ENCODE measurements at places on chromosomes 5 and 9. TPM values are rescaled to one million over a fixed set of nuclear protein-coding genes. Genes with fewer than 3 reads are reported as not detected.
A peak's percentile ranks its signal among the peaks of the same experiment; 100 is the strongest.

DNA sequence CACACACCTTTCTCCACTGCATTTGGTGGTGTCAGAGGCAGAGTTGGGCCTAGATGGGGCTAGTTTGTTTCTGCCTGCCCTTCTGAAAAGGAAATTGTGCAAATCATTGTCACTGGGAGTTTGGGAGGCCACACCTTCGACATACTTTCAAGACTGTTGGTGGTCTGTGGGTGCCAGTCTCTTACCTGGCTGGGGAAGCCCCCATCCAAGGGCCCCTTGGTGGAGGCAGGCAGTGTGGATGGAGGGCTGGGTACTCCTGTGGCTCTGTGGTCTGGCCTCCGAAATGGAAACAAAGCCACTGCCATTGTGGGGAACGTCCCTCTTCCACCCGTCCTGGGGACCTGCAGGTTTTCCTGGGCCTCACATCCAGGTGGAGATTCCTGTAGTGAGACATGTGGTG lies 10.9 kb upstream of the PHYHD1 start:
- no peak for DNase-seq

DNA sequence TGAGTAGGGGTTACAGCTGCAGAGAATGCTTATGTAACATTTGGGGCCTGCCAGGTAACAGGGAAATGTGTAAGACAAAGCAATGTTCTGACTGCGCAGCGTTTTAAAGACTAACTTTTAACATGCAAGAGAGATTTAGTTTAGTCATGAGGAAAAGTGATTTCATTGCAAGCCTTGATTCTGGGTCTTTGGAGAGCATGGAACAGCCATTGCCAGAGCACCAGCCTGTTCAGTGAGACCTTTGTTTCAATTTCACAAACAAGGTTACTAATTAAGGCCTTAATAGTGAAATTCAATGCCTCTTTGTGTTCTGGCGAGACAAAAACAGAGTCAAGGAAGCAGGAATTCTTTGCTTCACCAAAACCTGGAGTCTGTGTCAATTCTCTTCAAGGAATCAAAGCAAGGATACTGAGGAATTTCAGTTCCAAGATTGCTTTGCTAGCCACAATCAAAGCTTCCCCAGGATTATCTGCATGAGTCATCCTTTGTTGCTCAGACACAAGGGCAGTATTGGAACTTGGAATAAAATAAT lies 14.4 kb downstream of the CKMT2 start:
- DNase-seq: peak; percentile 31

GRCh38 chr5:60163762-60164161 lies 270.2 kb upstream of the PDE4D start:
- no peak for DNase-seq

DNA sequence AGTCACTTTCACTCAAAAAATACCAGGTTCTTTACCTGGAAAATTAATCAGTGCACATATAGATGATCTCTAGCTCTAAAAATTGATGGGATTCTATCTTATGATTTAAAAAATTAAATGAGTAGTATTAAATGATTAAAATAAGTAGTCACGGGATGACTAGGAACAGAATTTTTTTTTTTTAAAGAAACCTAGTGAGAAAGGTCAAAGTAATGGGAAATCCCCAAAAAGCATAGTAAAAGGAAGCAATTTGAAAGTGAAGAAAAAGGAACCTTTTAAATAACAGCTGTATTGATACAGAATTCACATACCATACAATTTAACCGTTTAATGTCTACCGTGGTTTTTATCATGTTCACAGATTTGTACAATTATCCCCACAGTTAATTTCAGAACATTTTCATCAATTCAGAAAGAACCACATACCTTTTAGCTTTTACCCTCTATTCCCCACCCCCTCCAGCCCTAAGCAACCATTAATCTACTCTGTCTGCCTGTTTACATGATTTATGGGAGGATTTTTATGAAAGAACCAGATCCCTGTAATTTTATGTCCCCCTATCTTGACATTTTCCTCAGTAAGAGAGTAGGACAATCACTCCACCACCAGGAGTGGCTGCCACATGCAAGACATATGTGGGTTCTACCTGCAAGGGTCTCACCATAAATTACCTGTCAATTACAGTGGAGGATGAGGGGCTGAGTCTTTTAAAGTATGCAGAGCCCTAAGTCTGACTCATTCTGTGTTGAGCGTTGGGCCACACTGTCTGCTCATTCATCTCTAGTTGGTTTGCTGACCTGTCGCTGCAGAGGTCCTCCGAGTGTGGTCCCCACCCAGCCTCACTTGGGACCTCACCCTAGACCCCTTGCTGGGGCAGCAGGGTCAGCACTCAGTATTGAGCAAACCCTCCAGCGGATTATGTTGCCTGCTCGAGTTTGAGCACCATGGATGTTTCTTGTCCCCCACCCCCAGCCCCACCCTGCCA lies 16.0 kb downstream of the ANKRD33B start:
- DNase-seq: no peak

GRCh38 chr5:62283861-62284260 lies 22.1 kb upstream of the KIF2A start:
- DNase-seq: no peak

DNA sequence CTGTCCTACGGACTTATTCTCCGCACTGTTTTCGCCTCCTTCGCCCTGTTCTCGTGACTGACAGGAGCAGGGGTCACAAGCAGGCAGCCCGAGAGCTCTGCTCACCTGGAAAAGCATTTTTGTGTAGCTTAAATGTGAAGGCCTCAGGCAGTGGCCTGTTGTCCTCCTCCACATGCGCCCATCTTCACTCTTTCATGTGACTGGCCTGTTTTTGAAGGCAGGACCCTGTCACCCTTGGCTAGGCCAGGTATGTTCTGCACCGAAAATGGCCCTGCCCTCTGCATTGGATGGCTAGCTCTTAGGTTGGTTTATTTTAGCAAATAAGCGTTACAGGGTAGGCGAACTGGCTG lies 614 bp upstream of the CPLANE1 start:
- no peak for DNase-seq

DNA sequence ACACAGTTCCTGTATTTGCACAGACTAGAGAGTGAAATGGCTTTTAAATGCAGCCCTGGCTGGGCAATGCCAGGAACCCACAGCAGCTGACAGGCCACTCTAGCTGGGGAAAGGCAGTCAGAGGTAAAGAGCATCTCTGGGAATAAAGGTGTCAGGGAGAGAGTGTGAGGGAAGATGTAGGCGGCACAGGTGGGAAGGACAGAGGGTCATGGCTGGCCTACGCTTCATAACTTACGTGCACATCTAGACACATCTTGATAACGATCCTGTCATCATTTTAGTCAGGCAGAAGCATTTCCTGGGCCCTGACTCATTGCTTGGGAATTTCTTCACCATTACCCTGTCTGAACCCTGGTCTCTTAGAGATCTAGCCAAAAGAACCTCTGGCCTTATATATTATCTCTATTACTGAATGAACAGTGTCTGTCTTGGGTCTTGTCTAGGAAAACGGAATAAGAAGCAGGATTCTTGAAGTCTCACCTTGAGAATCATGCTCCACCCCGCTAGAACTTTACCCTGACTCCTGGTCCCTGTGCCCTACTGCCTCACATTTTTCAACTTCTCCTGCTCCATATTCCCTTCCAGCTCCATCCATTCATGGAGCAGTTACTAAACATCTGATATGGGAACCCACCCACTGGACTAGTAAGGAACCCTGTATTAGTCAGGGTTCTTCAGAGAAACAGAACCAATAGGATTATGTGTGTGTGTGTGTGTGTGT lies 106.4 kb upstream of the ELL2 start:
- DNase-seq: peak; percentile 90

- no peak for DNase-seq
Measured at GRCh38 chr9:70746760-70747159, 332.3 kb upstream of the KLF9 start.

DNA sequence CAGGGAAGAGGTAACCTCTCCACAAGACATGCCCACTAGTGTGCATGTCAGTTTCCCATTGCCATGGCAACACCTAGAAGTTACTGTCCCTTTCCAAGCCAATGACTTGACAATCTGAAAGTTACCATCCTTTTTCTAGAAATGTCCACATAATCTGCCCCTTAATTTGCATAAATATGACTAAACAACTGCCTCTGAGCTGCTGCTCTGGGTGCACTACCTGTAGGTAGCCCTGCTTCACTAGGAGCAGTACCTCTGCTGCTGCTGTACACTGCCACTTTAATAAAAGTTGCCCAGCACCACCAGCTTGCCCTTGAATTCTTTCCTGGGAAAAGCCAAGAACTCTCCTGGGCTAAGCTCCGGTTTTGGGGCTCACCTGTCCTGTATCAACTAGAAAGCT lies 392.4 kb downstream of the NTRK2 start:
- DNase-seq: no peak

- no peak for DNase-seq
Measured at GRCh38 chr5:65818592-65818991, 96.6 kb downstream of the NLN start.

DNA sequence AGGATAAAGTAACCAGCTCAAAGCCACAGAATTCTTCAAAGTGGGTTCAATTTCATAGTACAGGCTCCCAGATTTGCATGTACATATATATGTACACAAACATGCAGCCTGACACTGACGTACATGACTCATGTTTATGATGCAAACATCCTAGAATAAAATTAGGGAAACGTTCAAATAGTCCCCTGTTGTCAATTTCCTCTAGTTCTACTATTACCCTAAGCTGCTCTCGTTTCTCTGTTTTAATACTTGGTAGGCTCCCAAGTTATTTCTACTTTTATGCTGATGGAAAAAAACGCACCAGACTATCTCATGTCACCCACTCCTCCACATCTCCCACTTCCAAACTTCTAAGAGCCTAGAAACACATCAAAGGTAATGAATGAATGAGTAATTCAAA lies 229.7 kb downstream of the EPB41L4A start:
- no peak for DNase-seq

DNA sequence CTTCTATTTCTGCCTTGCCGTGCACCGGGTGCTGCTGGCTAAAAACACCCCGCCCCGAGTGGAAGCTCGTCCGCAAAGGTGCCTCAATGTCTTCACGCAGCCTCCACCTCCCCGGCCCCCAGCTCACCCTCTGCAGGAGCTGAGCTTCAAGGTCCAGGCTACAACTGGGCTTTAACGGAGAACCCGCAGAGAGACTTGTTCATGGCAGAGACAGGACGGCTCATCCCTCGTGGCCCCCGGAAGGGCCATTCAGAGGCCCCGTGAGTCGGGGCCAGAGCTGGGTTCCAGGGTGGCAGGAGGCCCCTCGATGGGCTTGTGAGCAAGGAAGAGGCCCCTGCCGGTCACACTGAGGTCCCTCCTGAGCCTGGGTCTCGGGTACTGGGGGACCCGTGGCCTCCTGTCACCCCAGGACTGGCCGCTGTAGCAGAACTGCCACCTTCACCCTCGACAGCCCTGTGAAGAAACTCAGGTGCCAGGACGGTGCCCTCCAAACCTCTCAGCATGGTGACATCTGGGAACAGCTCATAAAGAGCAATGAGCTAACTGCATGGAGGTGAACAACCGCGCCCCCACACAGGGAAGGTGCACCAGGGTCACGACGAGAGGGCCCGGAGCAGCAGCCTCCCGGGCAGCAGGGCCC lies 58.0 kb upstream of the UBAC1 start:
- DNase-seq: no peak

- DNase-seq: no peak
Measured at GRCh38 chr5:87827539-87827938, 414.8 kb upstream of the CCNH start.

DNA sequence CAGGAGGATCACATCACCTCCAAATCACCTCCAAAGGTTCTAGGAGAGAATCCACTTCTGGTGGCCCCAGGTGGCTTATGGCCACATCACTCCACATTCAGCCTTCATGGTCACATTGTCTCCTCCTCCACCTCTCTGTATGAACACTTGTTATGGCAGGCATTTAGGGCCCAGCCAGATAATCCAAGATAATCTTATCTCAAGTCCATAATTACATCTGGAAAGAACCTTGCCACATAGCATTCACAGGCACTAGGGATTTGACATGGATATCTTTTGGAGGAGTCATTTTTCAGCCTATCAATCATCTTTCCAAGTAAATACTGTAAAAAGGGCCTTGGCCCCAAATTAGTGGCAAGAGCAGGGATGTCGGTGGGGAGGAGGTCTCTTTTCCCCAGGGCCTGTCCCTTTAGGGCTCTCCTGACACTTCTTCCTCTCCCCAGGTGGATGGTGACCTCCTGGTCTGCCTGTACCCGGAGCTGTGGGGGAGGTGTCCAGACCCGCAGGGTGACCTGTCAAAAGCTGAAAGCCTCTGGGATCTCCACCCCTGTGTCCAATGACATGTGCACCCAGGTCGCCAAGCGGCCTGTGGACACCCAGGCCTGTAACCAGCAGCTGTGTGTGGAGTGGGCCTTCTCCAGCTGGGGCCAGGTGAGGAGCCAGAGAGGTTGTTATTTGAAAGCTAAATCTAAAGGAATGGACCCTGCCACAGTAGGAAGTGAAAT lies 140.9 kb downstream of the SAXO1 start:
- no peak for DNase-seq

DNA sequence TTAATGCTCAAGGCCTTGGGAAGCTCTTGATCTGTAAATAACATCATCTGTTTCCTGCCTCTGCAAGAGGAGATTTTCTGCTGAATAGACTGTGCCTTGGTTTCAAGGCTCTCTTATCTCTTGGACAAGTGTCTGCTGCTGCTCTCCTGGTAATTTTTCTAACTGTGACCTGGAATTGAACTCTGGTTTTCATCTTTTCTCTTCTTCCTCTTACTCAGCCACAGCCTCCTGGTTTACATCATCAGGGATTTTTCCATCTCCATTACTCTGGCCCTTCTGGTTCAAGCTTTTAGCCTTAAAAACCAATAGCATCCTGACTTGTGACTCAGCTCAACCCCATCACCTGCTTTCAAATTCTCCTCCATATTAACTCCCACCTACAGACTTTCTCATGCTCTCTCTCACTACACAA lies 49.6 kb upstream of the ITGA1 start:
- DNase-seq: peak; percentile 5

DNA sequence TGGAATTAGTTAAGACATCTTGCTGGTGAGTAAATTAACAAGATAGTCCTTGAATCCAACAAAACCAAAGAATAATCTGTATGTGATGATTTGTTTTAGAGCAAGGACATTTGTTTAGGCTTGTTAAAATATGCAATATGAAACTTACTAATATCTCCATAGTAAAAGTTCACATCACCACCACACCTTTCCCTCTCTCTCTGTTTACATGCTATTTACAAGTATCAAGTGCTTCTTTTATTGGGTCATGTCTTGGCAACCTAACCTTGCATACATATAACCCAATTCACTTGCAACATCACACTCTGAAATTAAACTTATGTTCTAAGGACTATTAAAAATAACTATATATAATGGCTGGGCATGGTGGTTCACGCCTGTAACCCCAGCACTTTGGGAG lies 161.3 kb downstream of the CCDC192 start:
- DNase-seq: no peak

GRCh38 chr9:16828340-16829281 lies 41.9 kb downstream of the BNC2 start:
- peak; percentile 38 for DNase-seq

The MYMK gene
- total RNA-seq: not detected

The SPINK1 gene
- total RNA-seq: not detected

The TMCO6 gene
- total RNA-seq: 6.5 TPM

The CDH9 gene
- total RNA-seq: not detected

The PAIP2 gene
- 58.7 TPM for total RNA-seq

The POLR3G gene
- total RNA-seq: 16.2 TPM

The SNCAIP gene
- 0.44 TPM for total RNA-seq

All from HFFc6 (cell line).